ENCODE measurements at places on chromosomes 4 and X.

- DNase-seq = no peak
Measured at GRCh38 chrX:123755107-123755506, 22.3 kb upstream of the THOC2 start.

DNA sequence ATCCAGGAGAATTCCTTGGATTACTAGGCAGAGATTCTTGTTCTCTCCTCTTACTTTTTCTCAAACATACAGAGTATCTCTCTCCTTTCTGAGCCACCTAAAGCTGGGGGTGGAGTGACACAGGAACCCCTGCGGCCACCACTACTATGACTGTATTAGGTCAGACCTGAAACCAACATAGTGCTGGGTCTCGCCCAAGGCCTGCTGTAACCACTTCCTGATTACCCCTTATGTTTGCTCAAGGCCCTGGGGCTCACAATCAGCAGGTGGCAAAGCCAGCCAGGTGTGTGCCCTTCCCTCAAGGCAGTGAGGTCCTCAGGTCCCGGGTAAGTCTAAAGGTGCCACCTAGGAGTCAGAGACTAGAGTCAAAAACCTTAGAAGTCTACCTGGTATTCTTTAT lies 166.4 kb downstream of the PARM1 start:
- no peak for DNase-seq

DNA sequence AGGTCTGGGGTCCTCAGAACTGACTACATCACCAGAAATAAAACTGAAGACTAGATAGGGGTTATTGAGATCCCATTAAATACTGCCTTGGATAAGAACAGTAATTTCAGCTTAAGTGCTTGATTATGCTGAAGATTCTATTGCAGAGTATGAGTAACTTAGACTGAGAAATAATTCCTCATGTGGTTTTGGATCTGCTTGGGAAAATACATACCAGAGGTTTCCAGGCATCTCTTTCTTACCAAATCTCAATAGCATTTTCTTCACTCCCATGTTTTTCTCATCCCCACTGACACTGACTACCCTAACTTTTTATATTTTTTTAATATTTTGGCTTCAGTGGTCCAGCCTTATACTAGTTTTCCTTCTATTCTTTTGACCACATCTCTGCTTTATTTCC lies 92.0 kb upstream of the TEX13D start:
- no peak for DNase-seq

GRCh38 chr4:132707955-132708354 lies 441.1 kb upstream of the PCDH10 start:
- no peak for DNase-seq
